ENCODE measurements at places on chromosomes 12 and 14.

GRCh38 chr14:99424306-99424877 is 56.3 kb downstream of the SETD3 start:
- DNase-seq, result no peak

DNA sequence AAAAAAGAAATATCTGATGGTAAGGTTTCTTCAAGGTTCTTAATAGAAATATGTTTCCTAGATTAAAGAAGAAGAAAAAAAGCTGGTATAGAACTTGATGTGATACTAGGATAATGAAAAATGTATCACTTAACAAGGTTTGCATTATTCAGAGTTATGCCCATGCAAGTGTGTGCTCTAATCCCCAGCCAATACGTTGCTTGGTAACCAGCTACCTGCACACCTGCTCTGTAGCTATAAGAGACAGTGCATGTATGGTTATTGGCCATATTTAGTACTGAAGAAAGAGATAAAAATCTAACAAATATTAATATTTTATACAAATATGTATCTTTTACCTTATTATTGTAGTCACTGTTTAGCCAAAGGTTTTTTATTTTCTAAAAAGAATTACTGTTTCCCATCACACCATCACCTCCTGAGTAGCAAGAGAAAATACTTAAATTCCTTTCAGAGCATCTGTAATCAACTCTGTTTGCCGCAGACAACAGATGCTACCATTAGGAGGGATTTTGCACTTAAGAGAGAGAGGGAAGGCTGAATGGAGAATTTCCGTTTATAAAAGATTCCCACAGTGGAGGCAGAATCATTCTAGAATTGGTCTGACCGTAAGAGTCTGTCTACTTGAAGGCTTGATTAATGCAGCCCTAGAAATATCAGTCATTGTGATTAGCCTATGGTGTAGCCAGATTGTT is 115.6 kb downstream of the NEDD1 start:
- no peak for DNase-seq

DNA sequence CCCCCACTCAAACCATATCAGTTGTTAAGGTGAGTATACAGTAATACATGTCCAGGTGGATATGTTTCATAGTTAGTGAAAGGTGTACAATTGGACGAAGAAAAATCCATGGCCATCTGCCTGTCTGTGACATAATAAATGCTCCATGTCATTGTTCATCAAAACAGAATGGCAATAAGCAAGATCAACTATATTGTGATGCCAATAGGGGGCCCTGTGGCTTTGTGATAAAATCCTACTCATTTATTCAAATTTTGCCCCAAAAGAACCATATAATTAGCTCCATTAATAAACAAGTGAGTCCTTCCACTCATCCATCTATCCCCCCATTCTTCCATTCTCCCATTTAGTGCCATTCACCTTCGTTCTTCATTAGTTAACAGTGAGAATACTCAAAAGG is 102.0 kb downstream of the MGST1 start:
- no peak for DNase-seq

GRCh38 chr12:41967668-41968500 is 176.8 kb downstream of the GXYLT1 start:
- no peak for DNase-seq

- no peak for DNase-seq
These were observed at the start of gene AGAP2 for GRCh38 chr12:57738661-57739237. TSS of gene AGAP2 (minus strand) at chr12:57738742. CDS start at chr12:57738246, 496 bp downstream.

DNA sequence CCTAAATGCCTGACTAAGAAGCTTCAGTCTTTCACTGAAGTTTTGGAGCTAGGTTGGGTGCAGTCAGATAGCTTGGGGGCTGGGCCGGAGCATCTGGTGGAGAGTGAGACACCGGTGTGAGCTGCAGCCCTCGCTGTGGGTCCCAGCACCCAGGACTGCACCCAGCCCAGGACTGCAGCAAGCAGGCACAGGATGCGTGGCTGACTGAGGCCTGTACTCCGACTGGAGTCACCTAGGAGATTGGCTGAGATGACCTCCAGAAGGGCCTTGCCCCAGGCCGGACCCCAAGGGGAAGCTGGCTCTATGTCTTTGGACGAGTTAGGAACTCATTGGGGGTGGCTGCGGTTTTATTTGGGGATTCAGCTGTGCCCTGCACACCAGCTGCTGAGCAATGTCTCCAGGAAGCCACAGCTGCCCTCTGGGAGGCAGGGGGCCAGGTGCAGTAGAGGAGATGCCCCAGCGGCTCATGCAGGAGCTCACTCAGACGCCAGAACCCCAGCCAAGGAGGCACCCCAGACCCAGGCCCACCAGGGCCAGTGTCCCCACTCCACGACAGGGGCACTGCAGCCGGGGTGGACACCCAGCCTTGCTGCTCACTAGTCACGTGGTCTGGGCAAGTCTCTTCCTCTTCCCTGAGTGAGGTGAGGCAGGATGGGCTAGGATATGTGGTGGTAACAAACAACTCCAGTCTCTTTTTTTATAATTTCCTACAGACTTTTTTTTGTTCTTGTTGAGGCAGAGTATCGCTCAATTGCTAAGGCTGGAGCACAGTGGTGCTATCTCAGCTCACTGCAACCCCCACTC is 31.8 kb upstream of the RCOR1 start:
- DNase-seq, result no peak

GRCh38 chr12:129163461-129163860 is 310.2 kb downstream of the GLT1D1 start:
- no peak for DNase-seq

DNA sequence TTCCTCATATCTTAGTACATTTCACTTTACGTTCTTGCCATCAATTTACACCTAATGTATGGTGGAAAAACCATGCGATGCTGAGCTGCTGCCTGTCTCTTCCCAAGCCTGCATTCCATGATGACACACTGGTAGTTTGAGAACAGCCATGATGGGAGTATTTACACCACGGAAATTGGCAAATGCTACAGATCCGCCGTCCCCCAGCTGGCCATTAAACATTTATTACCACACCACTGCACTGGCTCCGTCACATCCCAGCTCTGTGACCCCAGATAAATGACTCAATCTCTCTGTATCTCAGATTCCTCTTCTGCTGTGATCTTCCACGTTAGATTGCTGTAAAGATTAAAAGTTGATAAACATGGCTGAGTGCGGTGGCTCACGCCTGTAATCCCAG is 13.9 kb downstream of the ESRRB start:
- DNase-seq, result no peak

DNA sequence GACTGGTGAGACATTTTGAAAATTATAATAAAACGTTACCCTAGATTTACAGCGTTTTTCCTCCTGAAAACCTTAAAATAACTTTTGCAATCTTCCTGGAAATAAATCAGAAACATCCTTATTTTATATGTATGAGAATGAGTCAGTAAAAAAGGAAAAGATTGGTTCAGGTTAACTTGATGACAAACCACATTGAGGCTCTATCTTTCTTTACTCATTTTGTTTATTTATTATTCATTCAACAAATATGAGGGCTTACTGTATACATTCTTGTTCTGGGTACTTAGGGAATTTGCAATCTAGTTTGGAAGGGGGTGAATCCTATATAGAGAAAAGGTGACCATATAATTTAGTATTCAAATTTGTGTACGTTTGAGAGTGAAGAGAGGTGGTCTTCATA is 156.6 kb downstream of the UNC79 start:
- DNase-seq, result no peak

DNA sequence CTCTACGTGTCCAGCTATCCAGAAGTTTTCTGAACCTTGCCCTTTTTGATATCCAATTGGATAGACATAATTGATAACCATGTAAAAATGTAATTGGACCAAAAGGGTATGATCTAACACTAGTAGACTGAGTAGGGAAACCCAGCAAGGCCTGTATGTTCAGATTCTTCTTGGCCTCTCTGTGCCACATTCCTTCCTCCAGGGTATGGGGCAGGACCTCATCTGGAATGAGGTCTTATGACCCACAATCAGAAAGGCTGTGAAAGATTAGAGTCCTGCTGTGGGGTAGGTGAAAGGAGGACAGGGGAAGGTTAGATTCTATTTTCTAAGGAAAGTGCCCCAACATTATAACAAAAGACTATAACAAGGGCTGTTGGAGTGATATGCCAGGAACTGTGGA is 51.3 kb upstream of the A2ML1 start:
- DNase-seq, result no peak

DNA sequence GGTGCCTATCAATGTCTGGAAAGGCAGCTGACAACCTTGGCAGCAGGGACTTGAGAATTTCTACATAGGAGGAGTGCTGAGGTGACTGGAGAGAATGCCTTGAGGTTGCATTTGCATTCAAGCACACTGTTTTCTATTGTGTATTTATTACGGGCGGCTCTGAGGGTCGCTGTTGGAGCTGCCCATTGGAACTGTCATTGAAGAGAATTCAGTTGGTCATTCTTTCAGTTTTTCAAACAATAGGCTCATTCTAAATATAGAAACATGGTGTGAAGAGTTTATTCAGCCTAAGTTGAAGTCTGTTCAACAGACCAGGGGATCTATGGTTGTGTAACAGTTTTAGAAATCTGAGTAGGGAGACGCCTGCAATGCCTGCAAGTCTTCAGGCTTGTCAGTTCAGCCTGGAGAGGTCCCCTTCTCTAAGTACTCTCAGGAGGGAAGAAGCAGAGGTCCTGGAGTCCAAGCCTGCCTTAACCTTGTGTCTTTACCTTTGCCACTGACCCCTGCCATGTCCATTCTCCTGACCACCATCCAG is 9.8 kb upstream of the ABHD12B start:
- no peak for DNase-seq

DNA sequence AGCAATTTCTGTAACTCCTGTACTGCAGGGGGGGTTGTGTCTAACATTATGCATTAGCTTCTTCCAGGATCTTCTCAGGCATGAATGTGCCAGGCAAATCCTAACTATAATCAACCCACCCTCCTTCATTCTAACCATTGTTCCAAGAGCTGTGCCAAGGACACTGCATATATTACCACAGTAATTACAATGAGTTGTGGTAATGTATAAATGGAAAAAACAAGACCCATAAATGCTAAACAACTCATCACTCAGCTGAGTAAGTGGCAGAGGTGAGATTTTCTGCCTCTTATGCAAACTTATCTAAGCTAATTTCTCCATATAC is 80.6 kb downstream of the PRKD1 start:
- no peak for DNase-seq

DNA sequence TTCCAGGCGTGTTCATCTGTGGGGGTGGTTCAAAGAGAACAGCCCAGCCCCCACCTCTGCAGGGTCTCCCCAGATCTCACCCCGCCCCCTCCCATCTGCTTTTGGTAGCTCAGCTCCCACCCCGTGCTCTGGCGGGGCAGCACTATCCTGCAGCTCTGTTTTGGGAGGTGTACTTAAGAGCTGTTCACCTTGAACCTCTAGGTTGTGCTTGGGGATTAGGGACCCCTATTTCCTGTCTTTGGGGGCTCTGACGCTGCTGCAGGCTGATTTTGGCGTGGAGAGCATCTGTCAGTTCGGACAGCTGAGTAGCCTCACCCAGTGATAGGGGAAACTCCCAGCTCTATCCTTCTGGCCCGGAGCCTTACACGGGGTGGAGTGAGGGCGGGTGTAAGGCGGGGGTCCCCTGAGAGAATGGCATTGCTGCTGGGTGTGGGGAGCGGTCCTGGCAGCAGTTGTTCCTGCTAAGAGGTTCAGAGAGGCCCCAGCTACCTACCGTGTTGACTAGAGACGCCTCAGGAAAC is 765 bp downstream of the TMEM120B start:
- peak; percentile 36 for DNase-seq

- no peak for DNase-seq
These were observed 24.5 kb downstream of the SLC17A8 start for GRCh38 chr12:100381379-100381778.

- DNase-seq, result no peak
These were observed 133.6 kb downstream of the MED13L start for GRCh38 chr12:116143909-116144308.

DNA sequence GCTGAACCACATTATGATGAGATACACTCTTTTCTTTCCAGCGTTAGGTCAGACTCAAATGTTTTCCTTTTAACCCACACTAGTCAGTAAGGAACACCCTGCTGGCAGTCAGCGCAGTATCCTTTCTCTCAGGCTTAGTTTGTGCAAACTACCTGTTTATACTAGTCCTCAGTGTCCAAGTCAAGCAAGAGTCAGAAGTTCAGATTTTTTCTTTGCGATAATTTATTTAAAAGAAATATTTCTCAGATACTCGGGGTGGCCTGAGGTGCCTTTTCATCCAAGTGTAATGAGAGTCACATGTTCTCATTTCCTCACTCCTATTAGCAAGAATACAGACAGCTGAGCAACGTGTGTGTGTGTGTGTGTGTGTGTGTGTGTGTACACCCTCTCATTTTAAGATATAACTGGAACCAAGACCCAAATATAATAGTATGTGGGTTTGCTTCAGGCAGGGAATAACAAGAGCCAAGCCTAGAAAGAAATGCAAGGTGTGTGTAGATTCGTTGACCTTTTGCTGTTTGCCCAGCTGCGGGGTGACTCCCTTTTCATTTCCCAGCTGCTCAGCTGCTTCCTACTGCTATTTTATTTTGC is 182.7 kb downstream of the KICS2 start:
- peak; percentile 68 for DNase-seq

DNA sequence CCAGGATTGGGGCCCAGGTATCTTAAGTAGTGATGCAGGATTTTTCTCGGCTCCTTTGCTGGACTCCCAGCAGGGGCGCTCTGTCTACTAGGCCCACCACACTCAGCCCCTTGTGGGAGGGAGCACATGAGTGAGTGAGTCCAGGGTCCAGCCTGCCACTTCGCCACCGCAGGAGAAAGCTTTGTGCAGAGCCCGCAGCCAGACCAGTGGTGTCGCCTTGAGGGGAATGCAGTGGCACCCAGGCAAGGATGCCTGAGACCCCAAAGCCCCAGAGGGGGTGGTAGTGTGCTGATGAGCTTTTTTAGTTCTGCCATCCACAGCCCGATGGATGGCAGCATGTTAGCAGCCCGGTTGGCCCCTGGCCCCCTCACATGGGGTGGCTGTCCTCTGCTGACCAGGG is 5.4 kb upstream of the MRPS35 start:
- no peak for DNase-seq

DNA sequence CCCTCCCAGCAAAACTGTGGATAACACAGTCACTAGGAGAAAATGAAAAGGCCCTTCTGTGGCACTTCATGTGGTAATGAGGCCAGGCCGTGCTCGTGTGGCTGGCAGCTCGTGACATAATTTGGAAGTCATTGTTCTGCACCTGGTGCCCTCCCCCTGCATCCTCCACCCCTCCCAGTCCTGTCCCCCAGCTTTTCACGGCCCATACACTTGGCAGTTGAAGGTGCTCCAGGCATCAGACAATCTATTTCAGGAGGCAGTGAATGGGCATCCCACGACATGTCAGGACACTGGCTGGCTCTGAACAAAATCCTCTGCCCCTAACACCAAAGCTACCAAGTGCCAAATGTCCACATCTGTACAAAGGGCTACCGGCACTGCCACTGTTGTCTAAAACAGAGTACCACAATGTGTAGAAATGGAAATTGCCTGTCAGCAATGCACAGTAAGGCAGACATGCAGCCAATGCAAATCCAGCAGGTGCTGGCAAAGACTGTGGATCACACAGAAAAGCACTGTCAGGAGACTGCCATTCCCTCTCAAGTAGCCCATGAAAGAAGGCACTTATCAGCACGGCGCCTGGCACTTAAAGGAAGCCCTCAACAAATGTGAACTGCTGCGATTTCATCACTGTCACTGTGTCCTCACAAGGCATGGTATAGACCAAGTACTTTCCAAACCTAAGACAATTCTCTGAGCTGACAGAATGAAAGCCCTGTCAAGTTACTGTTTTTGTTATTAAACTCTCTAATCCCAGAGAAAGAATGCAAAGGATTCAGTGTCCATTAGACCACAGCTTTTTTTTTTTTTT is 39.1 kb downstream of the CORO1C start:
- DNase-seq, result peak; percentile 30

GRCh38 chr14:89615421-89615820 is 198.4 kb upstream of the FOXN3 start:
- DNase-seq, result no peak

- DNase-seq, result no peak
These were observed 553.7 kb downstream of the FOXG1 start for GRCh38 chr14:29320286-29320685.
